ENCODE measurements at places on chromosomes 2 and 18.

DNA sequence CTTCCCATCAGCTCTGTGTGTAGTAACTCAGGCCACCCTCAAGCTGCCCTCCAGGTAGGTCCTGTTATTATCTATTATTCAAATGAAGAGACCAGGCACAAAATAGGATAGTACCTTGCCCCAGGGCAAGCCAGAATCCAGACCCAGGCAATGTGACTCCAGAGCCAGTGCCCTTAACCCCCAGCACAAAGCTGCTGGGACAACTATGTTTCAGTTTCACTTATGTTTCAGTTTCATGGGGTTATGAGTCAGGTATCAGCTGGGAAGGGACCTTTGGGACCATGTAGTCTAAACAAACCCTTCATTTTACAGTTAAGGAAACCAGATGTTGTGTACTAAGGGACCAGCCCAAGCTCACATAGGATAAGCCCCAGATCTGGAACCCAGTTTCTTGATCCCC is 10.0 kb downstream of the HK2 start:
- peaks cover 6% of the 10 kb centered on the region for H3K36me3 ChIP-seq
- no peak overlapping the region for H3K4me3 ChIP-seq
- no peak for DNase-seq
- no peaks in the 10 kb centered on the region for H3K27me3 ChIP-seq
- H3K27ac ChIP-seq, result peak overlapping the region; percentile 89

GRCh38 chr2:184413221-184413620 is 185.1 kb upstream of the ZNF804A start:
- H3K27ac ChIP-seq, result no peak overlapping the region
- H3K4me1 ChIP-seq, result no peaks in the 10 kb centered on the region
- H3K27me3 ChIP-seq, result no peaks in the 10 kb centered on the region
- no peak overlapping the region for H3K4me3 ChIP-seq

DNA sequence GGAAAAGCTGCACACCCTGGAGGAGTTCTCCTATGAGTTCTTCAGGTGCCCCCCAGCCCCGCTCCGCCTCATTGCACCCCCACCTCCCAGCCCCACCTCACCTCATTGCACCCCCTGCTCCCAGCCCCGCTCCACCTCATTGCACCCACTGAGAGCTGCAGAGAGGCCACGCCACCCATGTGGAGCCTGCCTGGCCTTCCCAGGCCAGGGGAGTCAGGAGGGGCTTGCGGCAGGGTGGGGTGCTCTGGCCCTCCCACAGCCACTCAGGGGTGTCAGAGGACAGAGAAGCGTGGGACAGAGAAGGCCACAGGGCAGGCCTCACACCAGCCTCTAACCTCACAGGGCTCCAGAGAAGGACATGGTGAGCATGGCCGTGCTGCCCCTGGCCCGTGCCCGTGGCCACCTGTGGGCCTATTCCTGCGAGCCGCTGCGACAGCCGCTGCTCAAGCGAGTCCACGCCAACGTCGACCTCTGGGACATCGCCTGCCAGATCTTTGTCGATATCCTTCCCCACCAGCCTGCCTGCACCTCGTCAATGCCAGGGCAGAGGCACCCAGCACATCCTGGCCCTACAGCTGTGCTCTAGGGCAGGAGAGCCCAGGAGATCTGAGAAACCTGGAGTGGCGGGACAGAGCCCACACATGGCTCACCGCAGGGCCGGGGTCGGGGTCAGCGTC is 15.0 kb upstream of the GPR17 start:
- no peak overlapping the region for H3K27ac ChIP-seq
- no peak overlapping the region for H3K4me3 ChIP-seq
- H3K27me3 ChIP-seq, result no peaks in the 10 kb centered on the region
- no peaks in the 10 kb centered on the region for H3K36me3 ChIP-seq
- DNase-seq, result no peak

- H3K27ac ChIP-seq, result no peak overlapping the region
- no peak for DNase-seq
- peaks cover 26% of the 10 kb centered on the region for H3K4me1 ChIP-seq
- no peak overlapping the region for H3K4me3 ChIP-seq
These were observed 6.8 kb downstream of the TFPI start for GRCh38 chr2:187547353-187547979.

- no peak overlapping the region for H3K4me3 ChIP-seq
- no peaks in the 10 kb centered on the region for H3K27me3 ChIP-seq
- no peaks in the 10 kb centered on the region for H3K4me1 ChIP-seq
- H3K27ac ChIP-seq, result no peak overlapping the region
- no peak for DNase-seq
These were observed 68.8 kb upstream of the PIK3C3 start for GRCh38 chr18:41886126-41886807.

GRCh38 chr2:134647607-134648256 is 71.1 kb downstream of the TMEM163 start:
- H3K27me3 ChIP-seq, result no peaks in the 10 kb centered on the region
- no peak overlapping the region for H3K27ac ChIP-seq
- DNase-seq, result no peak
- H3K36me3 ChIP-seq, result no peaks in the 10 kb centered on the region
- no peak overlapping the region for H3K4me3 ChIP-seq

DNA sequence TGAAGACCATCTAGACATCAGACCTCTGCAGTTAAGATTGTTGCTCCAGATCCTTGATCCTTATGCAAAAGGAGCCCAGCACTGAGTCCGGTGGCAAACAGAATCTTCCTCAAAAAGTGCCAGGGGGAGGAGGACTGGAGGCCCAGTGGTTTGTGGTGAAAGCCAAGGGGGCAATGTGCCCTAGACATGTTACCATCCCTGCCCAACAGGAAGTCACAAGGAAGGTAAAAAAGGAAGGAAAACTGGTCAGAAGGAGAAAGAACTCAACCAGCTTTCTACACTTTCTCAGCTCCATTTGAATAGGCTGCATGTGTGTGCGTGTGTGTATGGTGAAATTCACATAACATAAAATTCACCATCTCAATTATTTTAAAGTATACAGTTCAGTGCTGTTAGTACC is 25.0 kb upstream of the KDM3A start:
- no peak overlapping the region for H3K27ac ChIP-seq
- H3K36me3 ChIP-seq, result no peaks in the 10 kb centered on the region
- peaks cover 11% of the 10 kb centered on the region for H3K27me3 ChIP-seq

All from WTC11 (cell line).